Muscle of back (tissue), 13 donors: ENCODE measurements at places on chromosomes 4 and X.

GRCh38 chr4:119264743-119265142 lies 52.2 kb downstream of the USP53 start:
- DNase-seq = no peak

DNA sequence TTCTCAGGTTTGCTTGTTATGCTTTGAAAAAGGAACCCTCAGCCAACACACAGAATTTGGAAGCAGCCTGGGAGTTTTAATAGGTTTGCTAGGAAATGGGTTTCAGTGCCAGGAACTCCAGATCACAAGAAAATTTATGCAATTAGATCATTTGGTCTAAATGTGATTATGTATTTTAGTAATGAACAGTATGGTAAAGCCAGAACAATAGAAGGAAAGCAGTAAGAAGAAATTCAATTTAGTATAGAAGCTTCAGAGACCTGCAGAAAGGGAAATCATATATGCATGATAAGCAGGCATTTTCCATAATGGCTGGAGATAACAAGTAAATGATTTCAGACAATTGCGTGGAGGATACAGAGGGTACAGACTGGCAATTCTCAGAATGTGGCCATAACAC lies 184.7 kb downstream of the KCNIP4 start:
- DNase-seq = no peak

DNA sequence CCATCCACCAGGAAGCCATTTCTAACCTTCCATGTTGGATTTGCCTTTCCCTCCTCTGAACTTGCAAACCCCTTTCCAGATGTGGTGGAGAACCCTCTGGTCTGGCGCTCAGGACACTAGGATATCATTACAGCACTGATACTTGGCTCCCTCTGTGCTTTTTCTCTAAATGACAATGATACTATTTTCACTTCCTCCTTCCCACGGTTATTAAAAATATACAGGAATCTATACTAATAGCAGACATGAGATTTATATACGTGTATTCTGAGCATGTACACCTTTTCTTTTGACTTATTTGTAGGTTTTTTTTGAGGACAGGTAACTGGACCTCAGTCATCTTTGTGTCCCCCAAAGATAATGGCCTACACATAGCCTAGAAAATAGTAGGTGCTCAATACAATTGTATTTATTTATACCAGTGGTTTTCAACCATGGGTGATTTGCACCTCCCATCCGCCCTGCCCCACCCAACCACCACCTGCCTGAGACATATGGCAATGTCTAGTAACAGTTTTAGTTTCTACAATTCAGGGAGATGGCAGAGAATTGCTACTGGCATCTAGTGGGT lies 60.4 kb upstream of the PLAC8 start:
- DNase-seq = no peak

GRCh38 chr4:56468097-56468422 lies 643 bp downstream of the SRP72 start:
- peak; percentile 22 for DNase-seq

DNA sequence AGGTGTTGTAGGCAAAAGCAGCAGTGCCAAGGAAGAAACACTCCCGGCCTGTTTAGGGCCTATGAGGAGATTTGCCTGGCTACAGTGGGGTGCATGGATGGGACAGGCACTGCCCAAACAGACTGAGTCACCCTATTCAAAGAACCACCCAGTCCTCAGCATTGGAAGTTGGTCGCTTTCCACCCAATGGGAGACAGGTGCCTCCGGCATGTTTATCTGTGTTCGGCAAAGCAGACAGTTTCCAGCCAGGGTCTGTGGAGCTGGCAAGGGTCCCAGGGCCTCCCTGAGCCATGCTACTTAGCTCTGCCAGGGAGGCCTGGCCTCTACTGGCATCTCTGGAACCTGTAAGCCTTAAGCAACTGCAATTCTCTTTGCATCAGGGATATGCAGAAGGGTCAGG lies 165.1 kb upstream of the ATP6AP2 start:
- no peak for DNase-seq
